Keratinocyte (primary cell): ENCODE measurements at places on chromosomes 2 and 18.
A peak's percentile ranks its signal among the peaks of the same experiment; 100 is the strongest.

DNA sequence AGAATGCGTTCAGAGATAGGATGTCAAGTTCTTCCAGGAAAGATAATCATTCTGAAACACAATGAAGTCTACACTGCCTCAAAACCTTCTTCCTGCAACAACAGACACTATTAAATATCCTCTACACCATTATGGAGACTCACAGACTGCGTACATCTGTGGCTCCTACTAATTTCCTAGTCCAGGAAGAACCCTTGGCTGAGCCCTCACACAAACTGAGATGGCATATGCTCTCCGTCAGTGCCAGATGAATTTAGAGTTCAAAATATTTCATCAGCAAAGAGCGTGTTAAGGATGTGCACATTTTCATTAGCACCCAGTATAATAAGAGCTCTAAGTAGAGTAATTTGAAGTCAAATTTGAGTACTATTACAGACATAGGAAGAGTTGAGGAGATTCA lies 117.2 kb downstream of the TCF4 start:
- no peak for DNase-seq

- DNase-seq = no peak
Observed at GRCh38 chr2:189258616-189259365, 79.2 kb upstream of the COL5A2 start.

- no peak for DNase-seq
Observed at GRCh38 chr2:234422981-234423431, 73.9 kb downstream of the ARL4C start.

DNA sequence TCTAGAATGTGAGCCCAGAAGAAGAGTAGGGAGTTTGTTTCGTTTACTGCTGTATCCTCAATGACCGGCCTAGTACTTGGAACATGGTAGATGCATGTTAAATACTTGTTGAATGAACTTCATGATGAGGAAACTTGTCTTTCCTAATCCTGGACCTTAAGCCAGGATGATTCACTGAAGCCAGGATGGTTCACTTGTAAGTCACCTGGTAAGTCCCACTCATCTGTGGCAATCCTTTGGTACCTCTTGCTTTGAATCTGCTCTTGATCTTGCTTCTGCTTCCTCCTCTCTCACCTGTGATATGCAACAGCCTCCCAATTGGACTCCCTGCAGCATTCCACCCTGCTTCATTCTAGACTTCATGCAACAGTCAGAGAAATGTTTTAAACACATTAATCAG lies 43.6 kb downstream of the QPCT start:
- DNase-seq = peak; percentile 88

DNA sequence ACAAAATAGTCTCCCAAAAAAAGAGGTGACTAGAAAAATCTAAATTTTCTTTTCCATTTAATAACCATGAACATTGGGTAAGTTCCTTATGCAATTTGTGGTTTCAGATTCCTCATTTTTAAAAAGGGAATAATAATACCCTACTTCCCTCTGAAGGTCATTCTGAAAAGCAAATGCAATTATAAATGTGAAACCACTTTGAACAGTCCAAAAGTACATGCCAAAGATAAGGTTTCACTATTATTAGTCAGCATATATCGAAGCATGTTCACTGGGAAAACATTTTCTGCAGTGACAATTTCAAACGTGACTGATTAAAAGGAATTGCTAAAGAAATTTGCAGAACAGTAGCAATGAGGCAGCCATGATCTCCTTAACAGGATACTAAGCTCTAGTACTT lies 100.1 kb upstream of the RNF152 start:
- no peak for DNase-seq

- DNase-seq = no peak
Observed at GRCh38 chr2:11621410-11621809, 48.6 kb downstream of the NTSR2 start.

DNA sequence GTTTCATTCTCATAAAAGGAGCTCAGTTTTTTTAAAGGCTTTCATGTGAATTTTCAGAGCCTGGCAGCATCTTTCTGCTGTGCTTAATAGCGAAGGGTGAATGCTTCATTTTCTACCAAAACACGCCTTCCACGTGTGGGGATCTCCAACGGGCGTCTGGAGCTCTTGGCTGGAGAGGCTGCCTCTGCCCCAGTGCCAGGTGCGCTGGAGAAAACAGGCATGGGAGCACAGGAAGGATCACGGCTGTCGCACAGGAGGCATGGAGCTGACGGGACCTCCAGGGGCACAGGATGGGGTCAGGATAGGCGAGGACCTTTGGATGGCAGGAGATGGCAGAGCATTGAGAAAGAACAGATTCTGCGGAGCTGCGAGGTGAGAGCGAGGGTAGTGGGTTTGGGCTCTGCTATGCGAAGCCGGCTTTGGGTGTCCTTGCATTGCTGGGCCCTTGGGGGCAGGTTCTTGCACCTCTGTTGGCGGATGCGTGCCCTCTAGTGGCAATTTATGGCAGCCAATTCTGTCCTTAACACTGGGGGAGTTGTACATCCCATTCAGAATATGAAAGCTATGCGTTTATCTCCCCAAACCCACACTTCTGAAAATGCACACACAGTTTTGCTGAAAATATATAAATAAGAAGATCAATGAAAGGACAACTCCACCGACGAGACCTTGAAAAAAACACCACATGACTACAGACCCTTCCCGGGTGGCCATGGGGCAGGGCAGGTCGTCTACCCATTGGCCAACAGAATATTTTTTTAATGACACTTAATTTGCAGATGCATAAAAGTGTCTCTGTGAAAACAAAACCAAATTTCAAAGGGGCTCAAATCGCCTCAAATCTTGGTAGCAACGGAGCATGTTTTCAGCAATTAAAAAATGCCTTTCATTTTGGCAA lies 90.4 kb upstream of the SLC35G4 start:
- DNase-seq = peak; percentile 30

GRCh38 chr18:29501952-29502351 lies 1325.0 kb upstream of the CDH2 start:
- DNase-seq = peak; percentile 73
